Activated naive CD4-positive, alpha-beta T cell (primary cell): ENCODE measurements at places on chromosomes 7 and 10.

DNA sequence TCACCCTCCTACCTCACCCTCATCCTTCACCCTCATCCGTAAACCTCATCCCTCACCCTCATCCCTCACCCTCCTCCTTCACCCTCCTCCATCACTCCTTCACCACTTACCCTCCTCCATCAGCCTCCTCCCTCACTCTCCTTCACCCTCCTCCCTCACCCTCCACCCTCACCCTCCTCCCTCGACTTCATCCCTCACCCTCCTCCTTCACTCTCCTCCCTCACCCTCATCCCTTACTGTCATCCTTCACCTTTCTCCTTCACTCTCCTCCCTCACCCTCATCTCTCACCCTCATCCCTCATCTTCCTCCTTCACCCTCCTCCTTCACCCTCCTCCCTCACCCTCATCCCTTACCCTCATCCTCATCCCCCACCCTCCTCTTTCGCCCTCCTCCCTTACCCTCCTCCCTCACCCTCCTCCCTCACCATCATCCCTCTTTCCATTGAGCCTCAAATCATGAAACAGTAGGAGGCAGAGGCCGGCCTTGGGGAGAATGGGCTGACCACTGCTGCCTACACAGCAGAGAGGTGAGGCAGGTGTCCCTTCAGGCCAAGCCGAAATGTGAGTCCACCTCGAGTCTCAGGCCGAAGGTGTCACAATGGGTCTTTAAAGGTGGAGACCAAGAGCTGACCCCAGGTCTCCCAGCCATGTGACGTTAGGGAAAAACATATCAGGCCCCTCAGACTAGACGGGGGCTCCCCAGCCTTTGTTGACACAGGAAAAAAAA is 53.0 kb downstream of the PDGFA start:
- DNase-seq, result no peak

DNA sequence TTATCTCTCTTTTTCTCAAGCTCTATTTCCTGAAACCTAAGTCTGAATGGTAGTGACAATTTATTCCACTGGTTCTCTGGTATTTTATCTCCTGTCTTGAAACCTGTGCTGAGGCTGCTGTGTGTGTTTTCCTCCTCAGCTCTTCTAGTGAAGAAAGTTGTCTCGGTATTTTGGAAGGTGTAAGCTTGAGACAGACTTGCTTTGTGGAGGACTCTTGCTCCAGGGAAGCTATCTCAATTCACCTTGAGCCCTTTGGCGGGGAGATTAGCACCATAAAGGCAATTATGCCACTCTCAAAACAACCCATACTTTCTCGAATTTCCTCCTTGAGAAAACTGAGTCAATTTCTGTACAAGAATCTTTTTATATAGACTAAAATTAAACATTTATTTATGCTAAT is 141.6 kb downstream of the THSD7A start:
- no peak for DNase-seq

DNA sequence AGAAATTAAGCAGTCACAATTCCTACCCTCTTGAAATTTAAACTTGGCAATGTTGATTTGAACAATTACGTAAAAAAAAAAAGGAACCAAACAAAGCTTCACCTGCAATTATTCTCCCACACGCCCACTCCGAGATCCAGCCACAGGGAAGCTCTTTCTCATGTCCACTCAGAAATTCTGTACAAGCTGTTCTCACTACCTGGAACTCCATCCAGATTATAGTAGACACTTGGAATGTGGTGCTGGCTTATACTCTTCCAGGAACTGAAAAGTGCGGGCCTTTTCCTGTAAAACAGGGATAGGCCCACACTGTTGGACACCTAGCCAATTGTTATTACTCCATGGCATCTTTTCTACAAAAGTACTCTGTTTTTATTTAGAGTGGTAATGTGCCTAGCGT is 20.3 kb upstream of the TOMM7 start:
- DNase-seq, result no peak

DNA sequence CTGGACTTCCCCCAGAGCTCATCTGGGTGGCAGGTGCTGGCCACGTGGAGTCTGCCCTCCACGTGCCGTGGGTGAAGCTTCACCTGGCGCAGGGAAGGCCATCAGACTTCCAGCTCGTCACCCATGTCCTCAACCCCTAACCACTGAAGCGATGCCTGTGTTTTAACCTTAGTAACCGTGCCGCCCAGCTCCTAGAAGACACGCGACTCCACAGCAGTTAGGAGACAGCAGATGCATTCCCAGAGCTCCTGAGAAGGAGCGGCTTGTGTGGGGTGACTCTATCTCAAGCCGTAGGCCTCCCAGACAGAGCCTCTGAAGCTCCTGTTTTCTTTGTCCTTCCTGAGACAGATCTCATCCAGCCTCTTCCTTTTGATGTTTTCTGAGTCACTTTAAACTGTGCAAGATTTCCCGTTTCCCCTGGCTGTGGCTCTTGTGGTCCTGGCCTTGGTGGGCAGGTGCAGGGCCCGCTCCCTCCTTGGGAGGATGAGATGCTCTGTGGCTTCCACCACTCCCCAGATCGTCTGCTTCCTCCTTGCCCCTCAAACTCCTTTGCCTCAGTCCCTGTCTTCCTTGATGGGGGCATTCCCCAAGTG is 41.4 kb upstream of the AP5Z1 start:
- no peak for DNase-seq

DNA sequence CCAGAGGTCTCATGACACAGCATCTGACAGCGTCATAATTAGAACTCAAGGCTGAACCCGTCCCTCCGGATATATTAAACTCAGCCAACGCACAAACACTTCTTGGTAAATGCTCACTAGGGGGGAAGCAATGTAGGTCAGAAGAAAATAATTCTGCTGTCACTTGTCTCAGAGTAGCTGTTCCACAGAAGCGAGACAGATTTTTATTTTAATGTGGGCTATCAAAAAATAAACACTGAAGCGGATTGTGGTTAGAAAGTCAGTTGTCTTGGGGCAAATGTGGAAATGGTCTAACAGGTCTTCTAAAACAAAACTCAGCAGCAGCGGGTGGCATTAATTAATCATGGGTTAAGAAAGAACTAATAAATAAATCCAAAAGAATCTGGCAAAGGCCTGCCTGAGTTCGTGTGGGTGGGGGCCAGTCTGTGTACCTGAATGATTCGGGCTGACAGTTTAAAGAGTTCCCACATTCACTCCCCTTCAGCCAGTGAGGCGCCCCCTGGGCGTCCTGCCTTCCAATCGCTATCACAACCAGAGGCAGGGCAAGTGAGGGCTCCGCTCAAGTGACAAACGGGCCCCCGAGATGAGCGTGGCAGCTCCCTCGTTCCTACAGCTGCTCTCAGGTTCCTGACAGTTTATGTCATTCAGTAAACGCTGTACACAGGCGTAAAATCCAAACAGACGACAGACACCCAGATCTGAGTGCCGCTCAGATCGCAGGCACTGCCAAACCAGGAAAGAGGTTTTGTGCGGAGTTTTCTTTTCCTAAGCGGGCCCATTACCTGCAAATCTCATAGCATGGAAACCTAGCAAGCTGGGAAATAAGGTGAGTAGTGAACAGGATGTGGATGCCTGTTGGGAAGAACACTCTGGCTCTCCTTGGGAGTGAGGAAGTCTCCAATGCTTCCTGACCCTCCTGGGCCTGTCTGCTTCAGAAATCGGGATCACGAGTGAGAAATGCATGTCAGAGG is 52.9 kb downstream of the NRAP start:
- no peak for DNase-seq

DNA sequence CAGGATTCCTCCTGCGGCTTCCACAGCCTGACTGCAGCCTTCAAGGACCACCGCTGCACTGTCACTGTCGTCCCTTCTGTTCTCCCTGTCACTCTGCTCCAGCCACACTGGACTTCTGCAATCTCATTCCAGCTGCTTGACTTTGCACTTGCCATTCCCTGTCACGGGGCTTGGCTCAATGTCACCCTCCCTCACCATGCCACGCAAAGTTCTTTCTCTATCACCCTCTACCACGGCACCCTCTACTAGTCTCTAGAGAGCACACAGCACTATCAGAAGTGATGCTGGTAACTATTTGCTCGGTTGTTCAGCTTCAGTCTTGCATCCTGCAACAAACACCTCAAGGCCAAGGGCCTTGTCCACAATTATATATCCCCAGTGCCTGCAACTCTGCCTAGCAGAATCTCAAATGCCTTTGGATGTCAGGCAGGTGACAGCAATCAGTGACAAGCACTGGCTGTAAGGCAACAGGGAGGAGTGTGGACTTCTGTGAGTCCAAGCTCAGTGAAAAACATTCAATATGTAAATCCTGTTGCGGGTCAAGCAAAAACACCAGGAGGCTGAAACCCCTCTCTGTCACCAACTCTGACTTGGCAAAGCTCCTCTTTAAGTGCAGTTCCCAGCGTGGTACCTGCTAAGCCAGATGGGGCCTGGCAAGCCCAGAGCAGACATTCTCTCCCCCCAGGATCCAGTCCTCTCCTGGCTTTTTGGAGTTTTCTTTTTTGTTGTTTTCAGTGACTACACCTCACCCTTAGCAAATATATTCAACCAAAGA is 259.9 kb downstream of the FGFR2 start:
- DNase-seq, result no peak

DNA sequence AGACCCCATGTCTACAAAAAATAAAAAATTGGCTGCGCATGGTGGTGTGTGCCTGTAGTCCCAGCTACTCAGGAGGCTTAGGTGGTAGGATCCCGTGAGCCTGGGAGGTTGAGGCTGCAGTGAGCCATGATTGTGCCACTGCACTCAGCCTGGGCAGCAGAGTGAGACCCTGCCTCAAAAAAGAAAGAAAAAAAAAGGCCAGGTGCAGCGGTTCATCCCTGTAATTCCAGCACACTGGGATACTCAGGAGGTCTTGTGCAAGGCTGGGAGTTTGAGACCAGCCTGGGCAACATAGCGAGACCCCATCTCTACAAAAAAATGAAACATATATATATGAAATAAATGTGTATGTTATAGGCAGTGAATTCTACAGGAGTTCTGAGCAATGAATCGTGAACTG is 44.5 kb upstream of the UBE2H start:
- no peak for DNase-seq

GRCh38 chr7:21898265-21898930 is 47.3 kb downstream of the CDCA7L start:
- no peak for DNase-seq

DNA sequence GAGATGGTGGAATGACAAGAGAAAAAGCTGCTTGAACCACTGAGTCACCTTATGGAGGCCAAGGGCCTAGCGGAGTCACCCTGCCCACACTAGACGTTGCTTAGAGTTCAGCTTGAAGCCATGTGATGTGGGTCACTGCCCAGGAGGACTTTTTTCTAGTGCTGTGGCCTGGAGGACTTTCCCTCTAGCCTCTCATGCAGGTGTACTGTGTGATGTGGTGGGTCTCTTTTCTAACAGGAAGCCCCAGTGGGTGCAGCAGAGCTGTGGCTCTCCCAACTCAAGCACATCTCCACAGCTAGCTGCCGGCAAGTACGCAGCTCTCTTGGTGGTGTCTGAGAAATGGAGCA is 13.6 kb downstream of the POR start:
- DNase-seq, result no peak

GRCh38 chr7:82599895-82600294 is 156.3 kb upstream of the CACNA2D1 start:
- DNase-seq, result no peak

GRCh38 chr7:29955799-29956486 is 33.7 kb downstream of the SCRN1 start:
- DNase-seq, result no peak

DNA sequence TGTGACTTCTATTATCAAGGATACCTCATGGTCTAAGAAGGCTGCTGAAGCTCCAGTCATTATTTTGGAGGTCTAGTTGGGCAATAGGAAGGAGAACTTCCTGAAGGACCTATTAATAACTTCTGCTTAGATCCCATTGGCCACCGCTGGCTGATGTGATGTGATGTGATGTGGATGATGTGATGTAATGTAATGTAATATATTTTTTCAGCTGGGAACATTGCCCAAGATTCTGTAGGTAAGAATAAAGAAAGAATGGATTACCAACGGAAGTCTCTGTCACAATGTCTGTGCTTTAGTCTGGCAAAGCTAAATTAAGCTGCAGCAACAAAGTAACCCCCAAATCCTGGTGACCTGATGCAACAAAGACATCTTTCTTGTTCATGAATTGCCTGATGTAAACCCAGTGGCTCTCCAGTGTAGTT is 233.7 kb downstream of the PTEN start:
- no peak for DNase-seq

DNA sequence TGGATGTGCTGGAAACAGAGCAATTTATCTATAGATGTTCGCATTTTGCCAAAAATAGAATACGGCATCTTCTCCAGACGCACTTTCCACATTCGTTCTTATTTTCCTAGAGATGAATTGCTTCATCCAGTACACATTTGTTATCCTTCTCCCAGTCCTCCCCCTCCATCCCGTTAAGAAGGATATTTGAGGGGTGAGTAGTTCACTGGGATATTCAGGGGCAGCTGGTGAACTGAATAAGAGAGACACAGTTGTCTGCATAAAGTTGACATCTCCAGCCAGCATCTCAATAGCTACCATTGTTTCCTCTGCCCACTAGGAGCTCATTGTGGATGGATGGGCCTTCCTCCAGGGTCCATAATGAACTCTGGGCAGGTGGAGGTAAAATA is 456.8 kb upstream of the NRP1 start:
- no peak for DNase-seq

- no peak for DNase-seq
Measured at GRCh38 chr7:148173369-148173768, 417.2 kb upstream of the C7orf33 start.

- DNase-seq, result no peak
Measured at GRCh38 chr7:4698707-4699275, 16.7 kb downstream of the FOXK1 start.

DNA sequence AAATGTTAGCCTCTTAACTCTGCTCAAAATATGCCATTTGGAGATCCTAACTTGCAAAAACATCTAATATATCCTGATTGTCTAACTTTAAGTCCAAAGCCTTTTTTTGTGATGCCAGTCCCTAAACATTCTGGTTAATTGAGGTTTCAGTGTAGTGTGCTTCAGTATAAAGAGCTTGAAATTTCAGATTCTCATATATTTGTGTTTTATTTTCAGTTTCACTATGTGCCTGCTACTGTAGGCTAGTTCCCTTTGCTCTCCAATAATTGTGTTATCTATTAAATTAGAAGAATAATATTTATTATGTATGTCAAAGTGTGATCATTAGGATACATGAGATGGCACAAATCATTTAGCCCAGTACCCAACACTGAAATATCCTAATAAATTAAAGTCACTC is 1361.2 kb downstream of the XPNPEP1 start:
- DNase-seq, result no peak

- no peak for DNase-seq
Measured at GRCh38 chr7:41188163-41189130, 514.4 kb downstream of the INHBA start.

- no peak for DNase-seq
Measured at GRCh38 chr10:54799506-54799905, 1.5 kb downstream of the PCDH15 start.
